ENCODE measurements at places on chromosomes 16 and 17.

GRCh38 chr17:29176558-29177351 is 3.4 kb downstream of the MYO18A start:
- peak; percentile 62 for DNase-seq

DNA sequence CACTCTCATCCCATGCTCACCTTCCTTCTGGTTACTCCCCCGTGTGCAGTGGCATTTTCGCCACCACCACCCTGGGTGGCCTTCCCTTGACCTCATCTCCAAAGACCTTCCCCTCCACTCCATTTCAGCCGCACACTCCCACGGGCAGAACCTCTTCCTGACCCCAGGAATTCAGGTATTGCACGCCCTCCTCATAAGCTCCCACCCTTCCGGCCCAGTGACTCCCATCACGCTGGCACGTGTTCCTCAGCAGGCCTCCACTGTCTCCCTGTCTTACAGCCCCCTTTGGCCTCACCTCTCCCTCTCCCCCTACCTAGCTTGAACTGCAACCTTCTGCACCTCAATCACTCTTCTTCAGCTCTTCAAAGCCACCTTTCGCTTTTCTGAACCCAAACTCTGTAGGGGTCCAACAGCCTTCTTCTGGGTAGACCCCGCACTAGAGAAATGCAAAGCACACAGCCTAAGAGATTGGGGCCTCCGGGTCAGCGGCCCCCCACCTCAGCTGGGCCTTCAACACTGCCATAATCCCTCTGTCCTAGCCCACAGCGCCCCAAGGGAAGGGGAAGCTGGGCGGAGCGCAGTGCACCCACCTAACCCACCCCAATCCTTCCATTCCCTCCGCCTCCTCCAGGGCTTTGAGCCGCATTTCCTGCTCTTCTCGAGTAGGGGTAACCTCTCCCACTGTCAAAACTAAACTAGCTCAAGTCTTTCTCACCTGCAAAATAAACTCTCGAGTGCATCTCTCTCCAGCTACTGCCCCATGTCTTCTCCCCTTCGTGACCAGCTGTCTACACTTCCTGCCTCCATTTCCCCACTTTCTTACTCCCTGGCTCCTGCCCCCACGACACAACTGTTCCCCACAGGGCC is 1.7 kb upstream of the TMEM97 start:
- no peak for DNase-seq

GRCh38 chr16:2385190-2385836 is 43.9 kb upstream of the CCNF start:
- DNase-seq = no peak

DNA sequence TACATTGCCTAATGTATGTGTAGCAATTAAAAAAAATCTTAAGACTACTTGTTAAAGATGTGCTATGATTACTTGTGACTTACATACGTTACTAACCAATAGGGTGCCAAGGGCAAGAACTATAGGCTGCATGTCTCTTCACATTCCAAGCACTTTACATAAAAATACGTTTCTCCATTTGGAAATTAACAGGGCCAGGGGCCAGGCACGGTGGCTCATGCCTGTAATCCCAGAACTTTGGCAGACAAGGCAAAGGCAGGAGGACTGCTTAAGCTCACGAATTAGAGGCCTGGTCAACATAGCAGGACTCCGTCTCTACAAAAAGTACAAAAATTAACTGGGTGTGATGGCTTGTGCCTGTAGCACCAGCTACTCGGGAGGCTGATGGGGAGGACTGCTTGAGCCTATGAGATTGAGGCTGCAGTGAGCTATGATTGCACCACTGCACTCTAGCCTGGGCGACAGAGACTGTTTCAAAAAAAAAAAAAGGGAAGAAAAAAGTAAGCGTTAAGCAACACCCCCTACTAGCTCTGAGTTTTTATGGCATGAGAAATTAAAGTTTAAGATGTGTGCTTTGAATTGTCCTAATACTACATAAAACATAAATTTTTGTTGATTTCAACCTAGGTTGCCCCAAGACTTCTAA is 12.3 kb downstream of the PSMD12 start:
- DNase-seq = peak; percentile 25
